ENCODE measurements at places on chromosomes 11 and 22.
A peak's percentile ranks its signal among the peaks of the same experiment; 100 is the strongest.

DNA sequence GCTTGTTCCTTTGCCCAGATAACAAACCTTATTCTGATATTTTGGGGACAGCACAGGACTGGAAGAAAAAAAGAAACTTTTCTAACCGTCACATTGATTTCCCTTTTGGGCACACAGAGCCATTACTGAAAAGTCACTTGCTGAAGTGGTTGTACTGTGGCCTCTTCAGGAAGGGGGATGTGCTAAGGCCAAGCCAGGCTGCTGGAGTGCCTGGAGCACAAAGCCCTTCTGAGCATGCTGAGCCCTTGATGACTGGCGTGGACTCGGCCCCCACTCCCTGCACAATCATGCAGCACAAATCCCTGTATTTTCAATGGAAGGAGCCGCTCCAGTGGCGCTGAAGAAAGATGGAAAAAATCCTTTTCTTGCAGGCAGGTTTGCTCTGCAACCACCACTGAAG is 164.2 kb downstream of the NTM start:
- no peak for DNase-seq

- no peak for DNase-seq
Measured at GRCh38 chr11:13692172-13692571, 23.7 kb downstream of the FAR1 start.

DNA sequence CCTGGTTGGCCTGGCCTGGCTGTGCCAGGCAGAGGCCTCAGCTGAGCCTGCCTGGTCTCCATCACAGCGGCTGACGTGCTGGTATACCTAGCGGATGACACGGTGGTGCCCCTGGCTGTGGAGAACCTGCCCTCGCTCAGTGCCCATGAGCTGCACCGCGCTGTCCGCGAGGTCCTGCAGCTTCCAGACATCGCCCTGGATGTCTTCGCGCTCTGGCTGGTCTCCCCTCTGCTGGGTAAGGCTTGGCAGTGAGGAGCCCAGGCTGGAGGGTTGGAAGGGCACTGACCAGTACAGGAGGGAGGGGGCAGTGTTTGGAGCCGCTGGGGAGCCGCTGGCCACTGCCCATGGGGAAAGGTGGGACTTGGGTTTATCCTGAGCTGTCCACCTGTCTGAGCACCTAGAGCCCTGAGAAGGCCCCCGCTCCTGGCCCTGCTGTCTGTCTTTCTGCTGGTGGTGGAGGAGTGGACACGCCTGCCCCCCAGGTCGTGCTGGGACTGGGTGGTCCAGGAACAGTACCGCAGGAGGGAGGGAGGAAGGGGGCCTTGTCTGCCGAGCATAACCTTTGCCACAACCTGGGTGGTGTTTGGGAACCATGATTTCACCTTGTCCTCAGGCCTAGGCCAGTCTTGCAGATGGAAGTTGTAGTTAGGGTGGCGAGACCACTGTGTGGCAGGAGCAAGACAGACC is 3.0 kb downstream of the FRMD8 start:
- no peak for DNase-seq

- no peak for DNase-seq
Measured at GRCh38 chr22:32469799-32470212, 4.8 kb upstream of the FBXO7 start.

DNA sequence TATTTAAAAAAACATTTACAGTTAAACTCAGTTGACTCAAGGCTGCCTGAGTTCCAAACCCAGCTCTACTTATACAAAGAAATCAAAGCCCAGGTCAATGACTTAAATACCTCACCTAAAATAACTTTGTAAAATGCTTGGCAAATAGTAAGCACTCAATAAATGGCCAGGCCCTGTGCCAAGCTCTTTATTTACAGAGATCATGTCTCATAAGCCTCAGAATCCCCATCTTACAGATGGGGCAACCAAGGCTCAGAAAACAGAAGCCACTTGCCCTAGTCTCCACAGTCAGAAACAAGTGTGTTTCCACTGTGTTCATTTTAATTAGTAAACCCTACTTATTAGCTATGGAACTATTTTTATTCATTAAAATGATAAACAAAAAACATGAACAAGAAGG is 30.5 kb upstream of the TTC28 start:
- DNase-seq = no peak

DNA sequence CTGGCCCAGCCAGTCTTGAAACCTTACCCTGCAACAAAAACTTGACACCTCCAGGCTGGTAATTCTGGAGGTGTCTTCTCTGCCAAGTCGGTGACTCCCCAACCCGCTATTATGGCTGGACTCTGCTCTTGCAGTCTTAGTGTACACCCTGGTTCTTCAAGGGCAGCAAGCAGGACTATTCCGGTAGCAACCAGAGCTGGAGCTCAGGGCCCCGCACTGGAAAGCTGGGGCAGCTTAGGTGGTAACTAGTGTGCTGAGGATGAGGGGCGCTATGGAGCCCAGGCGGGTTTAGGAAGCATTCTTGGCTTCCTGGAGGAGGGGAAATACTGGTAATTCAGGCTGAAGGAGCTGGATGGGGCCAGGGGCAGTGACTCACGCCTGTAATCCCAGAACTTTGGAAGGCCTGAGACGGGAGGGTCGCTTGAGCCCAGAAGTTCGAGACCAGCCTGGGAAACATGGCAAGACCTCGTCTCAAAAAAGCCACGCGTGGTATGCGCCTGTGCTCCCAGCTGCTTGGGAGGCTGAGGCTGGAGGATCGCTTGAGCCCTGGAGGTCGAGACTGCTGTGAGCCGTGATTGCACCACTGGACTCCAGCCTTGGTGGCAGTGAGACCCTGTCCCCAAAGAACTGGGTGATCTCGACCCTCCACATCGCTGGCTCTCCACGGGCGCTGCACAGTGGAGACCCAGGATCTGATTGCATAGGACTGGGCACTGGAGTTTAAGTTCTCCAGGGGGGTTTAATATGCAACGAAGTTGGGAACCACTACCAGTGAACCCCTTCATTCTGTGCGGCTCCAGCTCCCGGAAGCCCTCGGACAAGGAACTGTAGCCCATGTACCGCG is 10.6 kb upstream of the AIFM3 start:
- no peak for DNase-seq

- no peak for DNase-seq
Measured at GRCh38 chr11:36463781-36464180, 46.3 kb downstream of the TRAF6 start.

GRCh38 chr11:81033779-81034540 is 1593.1 kb upstream of the TENM4 start:
- no peak for DNase-seq

GRCh38 chr11:130652671-130653335 is 204.4 kb downstream of the ADAMTS15 start:
- no peak for DNase-seq

DNA sequence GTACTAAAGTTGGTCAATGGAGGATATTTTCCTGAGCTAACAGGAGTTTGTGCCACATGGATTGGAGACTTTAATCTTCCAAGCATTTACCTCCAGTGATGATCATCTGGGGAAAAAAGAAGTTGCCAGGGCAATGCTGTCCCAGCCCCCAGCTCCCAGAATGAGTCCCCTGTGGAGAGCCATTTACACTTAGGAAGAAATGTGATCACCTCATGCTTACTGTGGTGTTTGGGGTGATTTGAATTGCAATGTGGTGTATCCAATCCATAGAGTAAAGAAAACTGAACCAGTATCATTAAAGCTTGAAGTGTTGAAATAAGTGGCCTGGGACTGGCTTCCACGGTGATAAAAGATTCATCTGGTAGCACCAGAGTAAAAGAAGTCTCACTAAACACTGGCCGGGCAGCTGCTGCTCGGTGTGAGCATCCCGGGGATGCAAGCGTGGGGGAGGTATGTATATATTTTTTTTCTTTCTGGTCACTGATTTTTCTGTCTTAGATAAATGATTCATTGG is 117.2 kb upstream of the NTM start:
- DNase-seq = no peak

GRCh38 chr22:31867386-31868153 is 76.8 kb upstream of the YWHAH start:
- no peak for DNase-seq

- DNase-seq = no peak
Measured at GRCh38 chr11:62755086-62755615, 1.2 kb upstream of the ZBTB3 start.

GRCh38 chr11:1354125-1354938 is 35.4 kb upstream of the BRSK2 start:
- no peak for DNase-seq

DNA sequence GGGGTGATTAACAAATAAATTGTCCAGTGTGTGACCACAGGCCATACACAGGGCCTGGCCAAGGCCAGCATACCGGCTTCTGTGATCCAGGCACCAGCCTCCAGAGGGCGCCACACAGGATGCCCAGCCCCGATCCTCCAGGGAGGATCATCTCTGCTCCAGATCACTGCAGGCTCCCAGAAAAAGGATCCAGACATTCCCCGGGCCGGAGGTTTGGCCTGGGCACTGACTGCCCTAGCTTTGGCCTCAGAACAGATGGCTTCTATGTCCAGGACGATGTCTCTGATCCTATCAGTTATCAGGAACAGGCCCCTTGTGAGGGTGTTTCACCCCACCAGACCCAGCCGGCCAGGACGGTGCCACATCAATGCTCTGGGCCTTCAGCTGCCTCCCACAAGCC is 74.5 kb upstream of the LMO1 start:
- peak; percentile 49 for DNase-seq

- DNase-seq = no peak
Measured at GRCh38 chr22:39916496-39916895, 15.6 kb downstream of the GRAP2 start.

GRCh38 chr11:8810540-8811301 is 100.3 kb upstream of the AKIP1 start:
- no peak for DNase-seq

GRCh38 chr11:19849947-19850593 is 137.4 kb downstream of the NAV2 start:
- DNase-seq = no peak

- no peak for DNase-seq
Measured at GRCh38 chr11:75656044-75656727, 12.7 kb downstream of the MAP6 start.

- DNase-seq = peak; percentile 64
Measured at GRCh38 chr11:108221911-108222573, 396 bp downstream of the NPAT start.

GRCh38 chr11:66044757-66045156 is 4.2 kb downstream of the GAL3ST3 start:
- peak; percentile 27 for DNase-seq

GRCh38 chr11:69333879-69334278 is 39.9 kb downstream of the MYEOV start:
- DNase-seq = no peak

DNA sequence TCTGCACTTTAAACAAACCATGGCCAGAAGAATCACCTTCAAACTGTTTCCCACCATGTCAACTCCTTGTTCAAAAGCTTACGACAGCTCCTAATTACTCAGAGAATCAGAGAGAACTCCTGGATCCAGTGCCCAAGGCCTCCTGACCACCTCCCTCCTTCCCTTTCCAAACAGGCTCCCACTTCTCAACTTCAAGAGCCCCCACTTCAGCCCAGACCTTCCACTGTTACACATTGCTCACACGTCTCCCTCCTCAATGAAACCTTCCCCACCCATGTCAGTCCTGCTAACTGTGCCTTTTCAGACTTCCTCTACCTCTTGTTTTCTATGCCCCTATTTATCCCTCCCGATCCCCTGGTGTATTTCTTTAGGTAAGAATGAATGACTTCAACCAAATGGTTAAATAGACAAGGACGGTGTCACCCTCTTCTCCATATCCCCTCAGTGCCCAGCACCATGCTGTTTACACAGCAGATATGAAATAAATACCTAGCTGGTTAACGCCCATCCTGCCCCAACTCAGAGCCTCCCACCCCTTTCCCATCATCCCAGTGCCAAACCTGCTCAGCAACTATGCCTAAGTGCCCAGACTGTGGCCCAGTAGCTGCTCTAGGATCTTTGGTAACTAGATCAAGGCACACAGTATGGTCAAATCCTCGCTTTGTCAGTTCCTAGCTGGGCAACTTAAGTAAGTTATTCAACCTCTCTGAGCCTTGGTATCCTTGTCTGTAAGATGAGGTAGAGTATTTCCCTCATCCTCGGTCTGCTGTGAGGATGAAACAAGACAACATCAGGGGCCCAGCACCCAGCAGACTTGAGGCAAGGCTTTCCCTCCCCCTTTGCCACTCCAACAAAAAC is 36.8 kb downstream of the PLEKHA7 start:
- no peak for DNase-seq

DNA sequence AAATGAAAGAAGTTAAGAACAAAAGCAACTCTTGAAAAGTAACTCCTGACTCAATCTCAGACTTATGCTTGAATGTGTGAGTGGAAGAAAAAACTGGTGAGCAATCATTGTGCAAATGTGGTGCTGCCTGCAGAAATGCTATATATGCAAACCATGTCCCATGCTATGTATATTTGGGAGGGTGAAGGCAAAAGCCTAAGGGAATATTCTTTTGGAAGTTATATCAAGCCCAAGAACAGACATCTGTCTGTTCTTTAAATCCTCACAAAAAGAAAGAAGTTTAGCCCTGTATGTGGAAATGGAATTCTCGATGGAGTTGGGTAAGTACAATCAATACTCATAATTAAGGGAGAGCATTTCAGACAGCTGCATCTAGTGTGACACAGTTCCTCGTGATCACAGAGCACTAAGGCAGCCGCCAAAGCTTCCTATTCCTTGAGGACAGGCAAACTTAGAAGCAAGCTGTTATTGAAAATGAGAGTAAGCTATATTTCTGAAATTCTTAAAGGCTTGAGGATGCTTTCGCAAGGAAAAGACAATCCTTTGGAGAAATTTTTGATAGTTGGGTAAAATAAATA is 406.5 kb upstream of the CHORDC1 start:
- DNase-seq = no peak

GRCh38 chr11:131671734-131672133 is 301.3 kb downstream of the NTM start:
- no peak for DNase-seq

DNA sequence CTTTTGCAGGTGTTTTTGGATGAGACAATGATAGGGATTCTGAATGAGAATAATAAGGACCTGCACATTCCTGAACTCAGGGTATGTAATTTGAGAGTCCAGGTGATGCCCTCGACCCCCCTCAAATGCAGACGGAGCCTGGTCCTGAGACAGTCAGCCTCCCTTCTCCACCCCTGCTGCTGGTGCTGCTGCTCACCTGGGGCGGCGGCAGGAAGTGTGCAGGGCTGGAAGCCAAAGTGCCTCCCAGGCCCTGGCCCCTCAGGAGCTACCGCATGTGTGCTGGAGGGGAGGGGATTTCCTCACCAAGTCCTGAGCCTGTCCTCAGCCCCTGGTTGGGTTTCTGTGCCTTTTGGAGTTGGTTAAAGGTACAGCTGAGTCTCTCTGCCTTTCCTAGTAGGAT is 19.0 kb upstream of the GLB1L2 start:
- no peak for DNase-seq

DNA sequence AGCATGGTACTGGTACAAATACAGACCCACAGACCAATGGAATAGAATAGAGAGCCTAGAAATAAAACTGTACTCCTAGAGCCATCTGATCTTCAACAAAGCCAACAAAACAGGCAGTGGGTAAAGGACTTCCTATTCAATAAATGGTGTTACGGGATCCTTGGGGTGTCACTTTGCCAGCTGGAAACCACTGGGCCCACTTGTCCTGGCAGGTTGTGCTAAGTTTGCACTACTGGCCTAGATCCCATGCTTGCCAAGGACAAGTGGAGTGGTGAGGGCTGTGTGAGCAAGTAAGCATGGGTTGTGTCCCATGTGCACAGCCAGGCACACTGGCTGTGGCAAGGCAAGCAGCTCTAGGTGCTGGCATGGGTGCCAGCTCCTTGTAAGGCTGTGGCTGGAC is 8.8 kb upstream of the ISX start:
- no peak for DNase-seq
